ENCODE measurements at places on chromosomes 1 and 21.
A peak's percentile ranks its signal among the peaks of the same experiment; 100 is the strongest.

- DNase-seq = no peak
These were observed 586.5 kb downstream of the PTBP2 start for GRCh38 chr1:97308131-97308530.

DNA sequence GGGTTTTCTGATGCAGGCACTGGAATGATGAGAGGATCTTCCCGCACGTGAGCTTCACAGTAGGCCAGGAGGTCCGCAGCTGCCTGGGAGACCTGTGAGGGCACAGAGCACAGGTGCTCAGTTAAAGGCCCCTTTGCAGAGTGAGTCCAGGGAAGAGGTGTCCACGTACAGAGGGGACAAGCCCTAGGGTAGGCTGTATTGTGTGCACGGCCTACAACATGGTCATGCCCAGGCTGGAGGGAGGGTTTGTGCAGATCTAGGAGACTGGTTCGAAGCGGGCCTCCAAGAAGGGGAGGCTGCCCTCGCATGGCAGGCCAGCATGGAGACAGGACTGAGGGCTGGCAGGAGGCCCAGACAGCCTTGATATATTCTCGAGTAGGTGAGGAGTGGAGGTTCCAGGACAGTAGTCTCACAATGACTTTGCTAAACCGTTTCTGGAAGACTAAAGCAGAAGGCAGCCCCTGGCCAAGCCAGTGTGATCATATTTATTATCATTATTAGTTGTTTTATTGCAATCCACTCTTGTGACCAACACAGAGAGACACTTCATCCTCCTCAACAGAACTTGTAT is 48.0 kb upstream of the B3GALNT2 start:
- no peak for DNase-seq

DNA sequence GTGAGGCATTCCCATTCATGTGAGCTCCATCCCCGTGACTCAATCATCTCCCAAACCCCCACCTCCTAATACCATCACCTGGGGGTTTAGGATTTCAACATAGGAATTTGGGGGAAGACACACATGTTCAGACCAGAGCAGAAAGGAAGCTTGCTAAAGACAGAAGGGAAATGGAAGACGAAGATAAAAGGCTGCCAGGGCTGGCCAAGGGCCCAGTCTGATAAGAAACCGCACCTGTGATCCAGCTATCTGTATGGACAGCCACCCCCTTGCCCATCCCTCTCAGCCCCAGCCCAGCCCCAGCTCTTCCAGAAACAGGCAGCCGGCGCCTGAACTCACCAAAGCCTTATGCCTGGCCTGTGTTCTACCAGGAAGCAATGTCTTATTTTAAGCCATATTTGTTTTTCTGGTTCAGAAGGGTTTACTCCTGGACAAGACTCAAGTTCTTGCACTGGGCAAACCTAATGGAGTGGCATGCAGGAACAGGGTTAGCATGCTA is 198.4 kb upstream of the VAMP3 start:
- DNase-seq = no peak

DNA sequence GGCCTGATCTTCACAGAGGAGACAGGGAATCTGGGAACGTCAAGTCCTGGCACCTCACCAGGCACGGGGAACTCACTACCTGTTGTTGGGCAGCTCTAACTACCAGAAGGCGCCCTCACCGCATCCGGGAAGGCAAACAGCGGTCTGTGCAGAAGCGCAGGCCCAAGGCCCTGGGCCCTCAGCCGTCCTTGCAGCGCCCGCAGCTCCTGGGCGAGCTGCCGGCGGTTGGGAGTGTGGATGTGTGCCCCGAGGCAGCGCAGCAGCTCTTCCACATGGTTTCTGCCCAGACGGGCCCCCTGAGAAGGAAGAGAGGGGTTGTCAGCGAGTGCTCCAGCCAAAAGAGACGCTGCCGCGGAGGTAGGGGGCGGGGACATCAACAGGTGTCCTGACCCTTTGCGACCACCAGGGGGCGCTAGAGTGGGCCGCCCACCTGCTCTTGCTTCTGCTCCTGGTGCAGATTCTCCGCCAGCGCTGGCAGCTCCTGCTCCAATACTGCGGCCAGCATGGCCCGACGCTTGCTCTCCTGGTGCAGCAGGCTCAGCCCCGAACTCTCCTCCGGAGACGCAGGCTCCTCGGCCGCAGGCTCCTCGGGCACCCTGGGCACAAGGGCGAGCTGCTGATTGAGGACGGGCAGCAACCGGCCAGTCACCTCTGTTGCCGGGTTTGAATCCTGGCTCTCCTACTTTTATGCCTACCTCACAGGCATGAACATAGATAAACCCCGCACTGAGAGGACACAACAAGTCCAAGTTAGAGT is 9.3 kb downstream of the MAP3K6 start:
- DNase-seq = peak; percentile 59

DNA sequence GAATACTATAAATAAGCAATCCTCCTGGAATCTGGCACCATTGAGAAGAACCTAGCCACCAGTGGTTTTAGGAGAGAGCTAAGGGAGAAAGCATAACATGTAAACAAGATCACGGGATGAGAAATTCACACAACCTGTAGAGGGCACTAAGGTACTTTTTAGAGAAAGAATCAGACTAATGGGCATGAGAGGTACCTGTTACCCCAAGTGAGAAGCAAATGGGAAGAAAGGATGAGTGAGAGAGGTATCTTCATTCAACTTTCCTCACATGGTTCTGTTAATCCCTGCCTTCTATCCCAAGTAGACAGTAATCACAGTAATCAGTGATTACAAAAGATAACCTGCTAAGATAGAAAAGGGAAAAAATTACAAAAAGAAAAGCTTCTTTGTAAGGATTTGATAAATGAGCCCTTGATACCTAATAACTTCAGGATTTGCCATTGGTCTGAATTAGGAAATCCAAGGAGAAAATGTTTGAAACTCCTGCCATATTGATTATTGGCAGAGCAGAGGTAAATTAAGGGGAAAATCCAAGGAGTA is 251.1 kb upstream of the ADGRL2 start:
- peak; percentile 1 for DNase-seq

GRCh38 chr1:74858136-74858535 is 125.2 kb downstream of the TYW3 start:
- DNase-seq = no peak

- DNase-seq = no peak
These were observed 112.5 kb downstream of the MRPL39 start for GRCh38 chr21:25494804-25495203.

- DNase-seq = no peak
These were observed 648.5 kb downstream of the LMO4 start for GRCh38 chr1:87977145-87977544.

- peak; percentile 36 for DNase-seq
These were observed 653 bp downstream of the FNDC10 start for GRCh38 chr1:1599030-1599934.

- no peak for DNase-seq
These were observed 93.2 kb upstream of the AJAP1 start for GRCh38 chr1:4561205-4561604.

DNA sequence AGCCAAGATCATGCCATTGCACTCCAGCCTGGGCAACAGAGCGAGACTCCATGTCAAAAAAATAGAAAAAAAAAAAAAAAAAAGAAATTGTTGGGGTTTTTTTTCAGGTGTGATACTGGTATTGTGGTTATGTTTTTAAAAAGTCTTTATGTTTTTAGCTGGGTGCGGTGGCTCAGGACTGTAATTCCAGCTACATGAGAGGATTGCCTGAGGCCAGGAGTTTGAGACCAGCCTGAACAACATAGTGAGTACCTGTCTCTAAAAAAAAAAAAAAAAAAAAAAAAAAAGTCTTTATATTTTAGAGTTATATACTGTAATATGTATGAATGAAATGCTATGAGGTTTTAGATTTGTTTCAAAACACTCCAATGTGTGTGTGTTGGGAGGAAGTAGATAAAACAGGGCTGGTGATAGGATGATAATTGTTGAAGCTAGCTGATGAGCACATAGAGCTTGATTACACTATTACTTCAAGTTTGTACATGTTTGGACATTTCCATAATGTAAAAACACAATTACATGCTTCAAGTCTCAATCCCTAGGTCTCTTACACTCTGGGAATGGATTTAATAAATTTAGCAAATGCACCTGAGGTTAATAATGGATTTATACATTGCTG is 30.2 kb upstream of the ATP5PO start:
- DNase-seq = no peak

- DNase-seq = no peak
These were observed 402.8 kb downstream of the MATN1 start for GRCh38 chr1:30320581-30320890.

GRCh38 chr1:204162494-204163074 is 3.6 kb downstream of the REN start:
- DNase-seq = peak; percentile 56

- no peak for DNase-seq
These were observed 122.9 kb downstream of the DMRTA2 start for GRCh38 chr1:50300297-50300696.

- DNase-seq = no peak
These were observed 30.3 kb upstream of the PODN start for GRCh38 chr1:53031732-53032131.

DNA sequence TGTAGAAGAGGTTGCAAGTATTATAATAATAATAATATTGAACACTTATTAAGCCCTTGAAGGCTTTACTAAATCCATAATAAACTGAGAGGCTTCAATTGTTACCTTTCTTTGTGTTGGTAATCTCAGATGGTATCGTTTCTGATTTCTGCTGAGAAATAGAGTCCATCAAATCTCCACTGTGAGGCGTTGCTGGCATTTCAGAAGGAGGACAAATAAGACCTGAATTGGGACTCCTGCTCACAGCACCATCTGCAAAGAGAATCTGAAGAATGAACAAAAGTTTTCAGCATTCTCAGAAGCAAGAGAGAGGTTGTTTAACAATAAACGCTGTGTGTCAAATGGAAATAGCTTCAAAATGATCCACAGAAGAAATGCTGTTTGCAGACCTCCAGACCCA is 93.7 kb downstream of the WDR3 start:
- no peak for DNase-seq

DNA sequence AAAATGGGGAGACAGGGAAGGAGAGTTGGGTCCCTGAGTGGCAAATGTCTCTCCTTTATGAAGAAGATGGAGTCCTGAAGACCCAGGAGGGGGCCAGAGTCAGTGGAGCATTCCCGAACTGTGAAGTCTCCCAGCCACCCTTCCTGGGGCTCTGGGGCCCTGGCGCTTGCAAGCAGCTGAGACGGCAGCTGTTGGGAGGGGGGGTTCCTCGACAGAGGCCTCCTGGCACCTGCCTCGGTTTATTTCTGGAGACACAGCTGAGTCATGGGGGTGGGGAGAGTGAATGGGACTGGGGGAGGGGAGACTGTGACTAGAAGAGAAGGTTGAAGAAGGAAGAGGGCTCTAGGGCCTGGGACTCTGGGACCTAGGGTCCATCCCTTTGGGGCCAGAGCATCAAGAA is 14.0 kb downstream of the NES start:
- DNase-seq = no peak

DNA sequence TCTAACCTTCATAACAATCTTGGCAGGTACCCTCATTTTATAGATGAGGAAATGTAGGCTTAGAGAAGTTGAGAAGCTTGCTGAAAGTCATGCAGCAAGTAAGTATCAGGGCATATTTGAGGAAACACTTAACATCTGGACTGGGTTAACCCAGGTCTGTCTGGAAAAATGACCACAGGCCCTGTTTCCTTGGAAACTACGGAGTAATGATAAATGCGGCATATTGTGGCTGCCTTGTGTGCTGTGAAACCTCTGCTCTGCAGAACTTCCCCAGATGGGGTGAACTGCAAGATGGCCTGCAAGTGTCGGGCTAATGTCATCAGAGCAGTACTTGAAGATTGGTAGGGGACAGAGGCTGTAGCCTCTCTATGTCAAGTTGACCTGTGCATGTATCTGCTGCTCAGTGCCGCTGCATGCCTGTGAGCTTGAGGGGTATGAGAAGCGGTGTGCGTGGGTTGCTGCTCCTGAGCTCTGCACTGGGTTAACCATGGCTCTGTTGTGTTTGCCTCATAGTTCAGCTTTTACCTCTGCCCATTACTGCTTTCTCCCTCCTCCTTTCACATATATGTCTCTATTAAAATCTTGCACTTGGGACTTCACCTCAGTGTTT is 83.1 kb downstream of the WDR3 start:
- no peak for DNase-seq

DNA sequence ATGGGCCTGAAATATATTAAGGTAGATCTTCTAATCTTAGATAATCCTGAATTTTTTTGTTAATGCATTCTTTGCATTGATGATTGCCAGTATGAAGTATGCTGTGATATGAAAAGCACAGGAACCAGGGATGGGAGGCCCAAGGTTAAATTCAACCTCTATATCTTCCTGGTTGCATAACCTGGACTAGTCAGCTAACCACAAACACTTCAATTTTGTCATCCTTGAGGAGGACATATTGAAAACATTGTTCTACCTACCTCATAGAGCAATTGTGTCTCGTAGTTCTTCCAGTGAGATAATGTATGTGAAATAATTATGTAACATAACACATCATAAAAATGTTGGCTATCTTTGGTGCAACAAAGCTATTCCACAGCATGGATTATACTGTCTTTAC is 25.6 kb downstream of the PDC start:
- no peak for DNase-seq
